ENCODE measurements at places on chromosomes 2 and 18.

- no peak for DNase-seq
Observed at GRCh38 chr2:172558372-172558771, 2.5 kb downstream of the PDK1 start.

- no peak for DNase-seq
Observed at GRCh38 chr2:163669506-163669905, 66.3 kb downstream of the FIGN start.

- DNase-seq, result no peak
Observed at GRCh38 chr2:169038338-169038757, 7.2 kb upstream of the ABCB11 start.

GRCh38 chr18:76121011-76121410, 374.0 kb downstream of the ZNF516 start:
- no peak for DNase-seq

DNA sequence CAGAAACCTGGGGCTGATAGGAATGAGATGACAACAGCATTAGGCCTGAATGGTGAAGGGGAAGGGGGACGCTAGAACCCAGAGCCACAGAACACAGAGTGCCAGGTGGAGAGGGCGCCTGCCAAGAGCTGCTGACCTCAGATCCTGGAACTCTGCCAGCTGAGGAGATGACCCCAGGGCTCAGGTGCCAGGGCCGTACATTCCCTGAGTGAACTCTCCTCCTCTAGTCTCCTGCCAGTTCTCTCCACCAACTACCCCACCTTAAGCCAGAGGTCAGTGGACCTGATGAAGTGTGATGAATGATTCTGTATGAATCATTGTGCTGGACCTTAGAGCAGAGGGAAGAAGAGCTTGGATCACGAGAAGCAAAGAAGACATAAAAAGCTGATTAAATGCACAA, 1582.2 kb upstream of the ACVR2A start:
- no peak for DNase-seq

DNA sequence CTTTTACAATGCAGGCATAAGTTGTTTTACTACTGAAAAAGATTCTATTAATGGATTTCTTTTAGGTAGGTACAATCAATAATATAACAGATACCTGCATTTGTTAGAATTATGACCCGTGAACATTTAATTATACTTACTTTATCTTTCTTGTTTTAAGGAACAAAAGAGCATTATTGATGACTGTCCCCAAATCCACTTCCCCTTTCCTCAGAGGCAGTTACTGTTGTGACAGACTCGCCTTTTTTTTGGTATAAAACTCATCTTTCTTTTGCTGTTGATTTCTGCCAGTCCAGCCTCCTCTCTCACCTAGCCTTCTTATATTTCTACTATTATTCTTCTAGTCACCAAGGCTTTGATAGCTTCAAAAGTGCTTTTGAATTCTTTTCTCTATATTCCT, 12.1 kb downstream of the ACTR3 start:
- no peak for DNase-seq

GRCh38 chr2:2582998-2583545, 252.0 kb upstream of the MYT1L start:
- no peak for DNase-seq

DNA sequence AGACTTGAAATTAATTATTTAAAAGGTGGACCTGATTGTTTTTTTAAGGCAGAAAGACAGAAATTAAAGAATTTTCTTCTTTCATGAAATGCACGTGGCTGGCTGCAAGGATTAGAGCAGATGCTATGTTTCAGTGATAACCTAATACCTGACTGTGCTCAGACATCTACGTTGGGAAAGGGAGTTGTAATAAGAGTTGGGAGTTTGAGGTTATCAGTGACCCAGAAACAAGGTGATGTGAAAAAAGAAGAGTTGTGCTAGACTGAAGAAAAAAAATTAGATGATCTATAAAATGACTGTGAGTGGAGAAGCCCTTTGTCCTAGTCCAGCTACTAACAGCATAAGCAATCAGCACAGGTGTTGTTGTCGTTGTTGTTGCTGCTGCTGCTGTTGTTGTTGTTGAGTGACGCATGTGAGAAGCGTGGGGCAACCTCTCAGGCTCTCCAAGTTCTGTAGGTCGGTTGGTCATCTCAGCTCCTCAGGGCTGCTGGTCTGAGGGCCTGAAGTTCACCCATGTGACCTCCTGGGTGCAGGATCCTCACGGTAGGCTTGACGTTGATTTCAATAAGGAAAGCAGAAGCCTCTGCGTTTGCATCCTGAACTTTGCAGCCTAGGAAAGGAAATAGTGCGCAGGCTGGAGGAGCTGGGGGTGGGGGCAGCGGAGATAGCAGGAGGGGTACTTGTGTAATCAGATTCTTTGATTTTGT, 7.6 kb downstream of the POU3F3 start:
- DNase-seq, result no peak

DNA sequence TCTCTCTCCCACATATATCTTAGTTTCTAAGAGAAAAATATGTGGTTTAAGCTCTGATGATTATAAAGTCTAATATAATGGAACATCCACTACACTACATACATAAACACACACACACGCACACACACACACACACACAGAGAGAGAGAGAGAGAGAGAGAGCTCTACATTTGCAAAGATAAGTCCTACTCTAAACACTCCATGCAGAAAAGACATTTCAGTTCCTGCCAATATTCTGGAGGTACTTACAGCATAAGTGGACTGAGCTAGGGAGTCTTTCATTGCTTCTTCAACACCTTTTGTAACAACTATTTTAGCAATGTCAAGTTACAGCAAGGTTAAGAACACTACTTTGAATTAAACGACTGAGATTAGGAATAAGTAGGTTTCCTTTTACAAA, 80.1 kb downstream of the FIGN start:
- DNase-seq, result no peak

GRCh38 chr2:234843411-234843810, 108.4 kb upstream of the SH3BP4 start:
- DNase-seq, result no peak

- DNase-seq, result no peak
Observed at GRCh38 chr2:20704886-20705285, 37.9 kb downstream of the GDF7 start.

- DNase-seq, result no peak
Observed at GRCh38 chr2:1780693-1781092, 36.4 kb upstream of the PXDN start.

DNA sequence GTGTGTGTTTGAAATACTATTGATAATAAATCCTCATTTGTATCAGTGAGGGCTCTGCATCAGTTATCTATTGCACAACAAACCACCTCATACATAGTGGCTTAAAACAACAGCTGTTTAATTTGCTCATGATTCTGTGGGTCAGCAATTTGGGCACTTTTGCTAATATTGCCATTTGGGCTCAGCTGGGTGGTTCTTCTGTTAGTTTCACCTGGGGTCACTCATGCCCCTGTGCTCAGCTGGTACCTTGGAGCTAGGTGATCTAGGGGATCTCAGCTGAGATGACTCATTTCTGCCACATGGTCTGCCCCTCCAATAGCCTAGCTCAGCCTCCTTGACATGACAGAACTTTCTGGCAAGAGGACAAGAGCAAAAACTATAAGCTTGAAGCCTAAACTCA, 126.3 kb downstream of the LYPD6B start:
- no peak for DNase-seq

DNA sequence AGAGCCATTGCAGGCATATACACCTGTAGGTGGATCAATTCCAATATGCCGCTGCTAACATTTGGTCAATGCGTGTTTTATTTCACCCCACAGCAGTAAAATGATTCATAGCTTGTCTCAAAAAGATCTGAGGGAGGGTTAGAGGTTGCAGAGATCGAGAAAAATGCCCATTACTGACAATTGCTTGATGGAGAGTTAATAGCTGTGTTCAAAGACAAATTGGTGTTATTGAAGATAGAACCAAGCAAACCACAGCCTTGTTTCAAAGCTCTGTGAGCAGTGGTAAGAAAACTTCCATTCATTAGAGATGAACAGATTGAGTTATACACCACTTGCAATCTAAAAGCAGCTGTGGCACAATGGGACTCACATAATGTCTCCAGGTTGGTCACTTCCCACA, 95.4 kb downstream of the KCNE4 start:
- no peak for DNase-seq

DNA sequence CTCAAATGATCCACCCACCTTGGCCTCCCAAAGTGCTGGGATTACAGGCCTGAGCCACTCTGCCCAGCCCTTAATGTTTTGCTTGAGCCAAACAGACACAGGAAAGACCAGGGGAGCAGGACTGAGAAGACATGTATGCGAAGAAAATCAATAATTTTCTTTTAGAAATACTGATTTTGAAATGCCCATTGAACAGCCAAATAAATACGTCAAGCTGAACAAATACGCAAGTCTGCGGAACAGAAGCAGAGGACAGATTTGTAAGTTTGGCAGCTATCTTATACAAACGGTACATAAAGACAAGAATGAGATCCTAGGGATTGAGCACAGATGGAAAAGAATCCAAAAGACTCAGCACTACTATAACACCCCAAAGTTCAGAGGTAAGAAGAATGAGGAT, 20.8 kb downstream of the SF3B1 start:
- no peak for DNase-seq

DNA sequence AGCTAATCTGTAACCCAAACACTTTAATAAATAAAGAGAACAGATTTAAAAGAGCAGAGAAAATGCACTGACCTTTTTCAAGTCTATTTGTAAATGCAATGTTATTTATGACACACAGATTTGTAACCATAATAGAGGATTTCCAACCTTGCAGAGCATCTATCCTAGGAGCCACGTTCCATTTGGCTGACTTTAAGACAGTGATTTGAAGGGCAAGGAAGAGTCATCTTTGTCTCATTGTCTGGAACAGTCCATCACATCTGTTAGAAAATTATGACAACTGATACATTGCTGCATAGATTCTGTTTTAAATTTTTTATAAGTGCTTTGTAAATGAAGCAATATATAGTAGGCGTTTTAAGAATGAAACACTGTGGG, 90.8 kb upstream of the L3MBTL4 start:
- no peak for DNase-seq

DNA sequence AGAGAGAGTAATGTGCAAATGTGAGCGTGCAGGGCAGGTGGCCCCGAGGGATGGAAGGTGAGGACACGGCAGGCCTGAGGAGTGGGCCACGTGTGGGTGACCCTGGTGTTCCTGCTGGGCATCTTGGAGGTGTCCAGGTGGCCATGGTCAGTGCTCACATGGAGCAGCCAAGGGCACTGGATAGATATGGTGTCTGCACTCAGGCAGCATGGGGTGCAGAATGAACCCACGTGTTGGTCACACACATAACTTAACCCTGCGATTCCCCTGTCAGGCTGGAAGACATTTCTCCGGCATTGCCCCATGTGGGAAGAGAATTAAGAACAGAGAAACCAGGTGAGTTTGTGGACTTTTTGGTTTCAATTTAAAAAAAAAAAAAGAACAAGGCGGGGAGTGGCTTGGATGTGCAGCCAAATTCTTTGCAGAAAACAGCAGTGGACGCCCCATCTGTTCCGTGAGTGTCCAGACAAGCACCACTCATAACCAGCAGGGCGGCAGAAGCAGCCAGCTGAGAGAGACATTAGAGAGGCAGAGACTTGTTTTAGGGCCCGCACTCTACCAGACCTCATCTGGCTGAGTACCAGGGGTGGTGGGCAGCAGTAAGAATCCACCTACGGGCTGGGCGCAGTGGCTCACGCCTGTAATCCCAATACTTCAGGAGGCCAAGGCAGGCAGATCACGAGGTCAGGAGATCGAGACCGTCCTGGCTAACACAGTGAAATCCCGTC, 249.8 kb downstream of the ACKR3 start:
- DNase-seq, result no peak

DNA sequence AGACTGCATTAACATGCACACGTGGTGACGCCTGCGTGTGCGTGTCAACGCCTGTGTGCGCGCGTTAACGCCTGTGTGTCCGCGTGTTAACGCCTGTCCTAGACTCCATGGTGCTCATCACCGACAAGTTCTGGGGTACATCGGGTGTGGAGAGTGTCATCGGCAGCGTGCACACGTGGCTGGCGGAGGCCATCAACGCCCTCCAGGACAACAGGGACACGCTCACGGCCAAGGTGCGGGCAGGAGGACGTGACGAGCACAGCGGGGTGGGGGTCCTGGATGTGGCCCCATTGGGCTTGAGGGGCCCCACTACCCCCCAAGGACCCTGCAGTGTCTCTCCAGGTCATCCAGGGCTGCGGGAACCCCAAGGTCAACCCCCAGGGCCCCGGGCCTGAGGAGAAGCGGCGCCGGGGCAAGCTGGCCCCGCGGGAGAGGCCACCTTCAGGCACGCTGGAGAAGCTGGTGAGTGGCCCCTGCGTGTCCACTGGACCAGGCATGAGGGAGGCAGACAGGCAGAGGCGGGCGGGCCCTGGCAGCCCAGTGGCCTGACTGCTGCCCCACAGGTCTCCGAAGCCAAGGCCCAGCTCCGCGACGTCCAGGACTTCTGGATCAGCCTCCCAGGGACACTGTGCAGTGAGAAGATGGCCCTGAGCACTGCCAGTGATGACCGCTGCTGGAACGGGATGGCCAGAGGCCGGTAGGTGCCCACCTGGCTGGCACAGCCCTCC, 29.2 kb downstream of the GPC1 start:
- no peak for DNase-seq

- no peak for DNase-seq
Observed at GRCh38 chr2:8408560-8409460, 273.0 kb upstream of the ID2 start.

- peak; percentile 8 for DNase-seq
Observed at GRCh38 chr2:70851704-70852103, 16.1 kb upstream of the CD207 start.

DNA sequence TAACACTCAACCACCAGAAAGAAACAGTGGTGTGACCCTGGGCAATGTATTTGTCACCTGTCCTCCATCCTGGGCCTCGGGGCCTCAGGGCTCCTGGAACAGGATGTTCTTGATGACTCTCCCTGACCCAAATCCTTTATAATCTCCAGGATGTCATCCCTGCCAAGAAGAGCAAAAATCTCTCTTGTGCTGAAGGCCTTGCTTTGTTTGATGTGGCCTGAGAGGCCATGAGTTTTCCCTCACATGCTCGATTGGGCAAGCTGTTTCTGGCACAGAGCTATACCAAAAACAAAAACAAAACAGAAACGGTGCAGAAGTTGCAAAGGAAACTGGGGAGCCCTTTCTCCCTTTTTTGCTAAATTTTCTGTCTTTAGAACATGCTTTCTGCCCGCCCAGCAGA, 35.7 kb upstream of the ST3GAL5 start:
- no peak for DNase-seq

- peak; percentile 84 for DNase-seq
Observed at GRCh38 chr2:174322746-174323145, 12.0 kb upstream of the SP9 start.

- DNase-seq, result no peak
Observed at GRCh38 chr2:121595012-121595891, 54.0 kb downstream of the CLASP1 start.

Data from fibroblast of skin of abdomen (primary cell).